ENCODE measurements at places on chromosomes 4 and X.

DNA sequence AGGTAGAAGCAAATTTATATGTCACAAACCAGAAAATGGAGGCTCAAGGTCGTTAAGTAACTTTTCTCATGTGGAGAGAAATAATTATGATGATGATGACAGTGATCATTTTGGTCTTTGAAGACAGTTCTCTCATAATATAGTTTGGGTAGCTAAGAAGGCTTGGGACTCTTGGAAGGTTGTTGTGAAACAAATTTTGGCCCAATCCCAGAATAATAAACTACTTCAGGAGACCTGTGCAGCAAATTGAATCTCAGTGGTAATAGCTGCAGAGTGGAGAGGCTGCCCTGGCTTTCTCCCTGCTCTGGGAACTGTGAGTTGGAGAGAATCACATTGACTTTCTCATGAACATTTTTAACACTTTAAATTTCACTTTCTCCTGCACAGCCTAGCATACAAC lies 217.2 kb upstream of the BOD1L1 start:
- DNase-seq: no peak

GRCh38 chrX:151789179-151789800 lies 54.7 kb downstream of the CNGA2 start:
- DNase-seq: no peak

- DNase-seq: no peak
Measured at GRCh38 chr4:128471576-128471975, 184.0 kb upstream of the PGRMC2 start.

DNA sequence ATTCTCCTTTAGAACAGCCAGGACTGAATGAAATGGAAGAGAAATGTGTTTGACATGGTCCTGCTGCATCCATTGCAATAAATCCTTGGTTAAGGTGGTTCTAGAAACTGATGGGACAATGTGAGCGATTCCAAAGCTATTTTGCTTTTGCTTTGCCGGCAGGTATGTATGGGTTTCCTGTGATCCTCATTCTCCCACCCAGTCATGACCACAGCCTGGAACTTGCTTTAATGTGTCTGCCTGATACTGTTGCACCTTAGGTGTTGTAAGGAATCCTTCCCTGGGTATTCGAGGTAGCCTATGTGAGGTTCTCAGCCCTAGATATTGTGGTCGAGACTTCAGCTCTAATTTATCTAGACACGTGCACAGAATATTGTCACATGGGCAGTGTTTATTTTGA lies 86.1 kb downstream of the ZNF518B start:
- no peak for DNase-seq

DNA sequence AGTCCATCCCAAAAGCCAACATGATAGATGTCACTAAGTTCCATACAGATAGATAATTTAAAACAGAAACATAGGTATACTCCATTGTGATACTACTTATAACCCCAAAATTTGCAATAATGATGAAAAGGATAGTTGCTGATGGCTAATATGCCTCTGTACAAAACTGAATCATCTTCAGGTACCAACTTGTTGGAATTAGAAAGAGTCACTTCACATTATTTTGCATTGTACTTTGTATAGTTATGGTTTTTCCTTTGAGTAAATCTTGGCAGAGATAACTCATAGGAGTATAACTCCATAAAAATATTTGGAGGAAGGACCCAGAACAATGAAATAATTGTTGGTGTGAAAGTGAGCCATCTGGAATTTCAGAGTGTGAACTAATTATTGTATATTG lies 17.6 kb downstream of the GIMD1 start:
- DNase-seq: no peak
